ENCODE measurements at places on chromosomes 5 and 9.

DNA sequence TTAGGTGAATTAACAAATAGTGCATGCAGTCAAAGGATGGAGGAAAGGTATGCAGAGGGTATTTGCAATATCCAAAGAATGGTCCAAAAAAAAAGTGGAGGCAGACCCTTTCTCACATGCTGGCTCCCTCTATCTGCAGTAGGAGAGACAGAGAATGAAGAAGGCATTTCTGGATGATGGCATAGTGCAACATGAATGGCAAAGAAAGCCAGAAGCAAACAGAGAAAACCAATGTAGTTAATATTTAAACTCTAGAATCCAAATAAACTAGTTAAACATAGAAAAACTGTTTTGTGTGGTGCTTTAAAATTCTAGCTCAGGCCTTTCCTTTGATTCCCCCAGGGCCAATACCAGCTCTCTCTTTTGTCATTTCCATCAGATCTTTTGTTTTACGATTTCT is 403.1 kb upstream of the WWC1 start:
- no peak for DNase-seq

DNA sequence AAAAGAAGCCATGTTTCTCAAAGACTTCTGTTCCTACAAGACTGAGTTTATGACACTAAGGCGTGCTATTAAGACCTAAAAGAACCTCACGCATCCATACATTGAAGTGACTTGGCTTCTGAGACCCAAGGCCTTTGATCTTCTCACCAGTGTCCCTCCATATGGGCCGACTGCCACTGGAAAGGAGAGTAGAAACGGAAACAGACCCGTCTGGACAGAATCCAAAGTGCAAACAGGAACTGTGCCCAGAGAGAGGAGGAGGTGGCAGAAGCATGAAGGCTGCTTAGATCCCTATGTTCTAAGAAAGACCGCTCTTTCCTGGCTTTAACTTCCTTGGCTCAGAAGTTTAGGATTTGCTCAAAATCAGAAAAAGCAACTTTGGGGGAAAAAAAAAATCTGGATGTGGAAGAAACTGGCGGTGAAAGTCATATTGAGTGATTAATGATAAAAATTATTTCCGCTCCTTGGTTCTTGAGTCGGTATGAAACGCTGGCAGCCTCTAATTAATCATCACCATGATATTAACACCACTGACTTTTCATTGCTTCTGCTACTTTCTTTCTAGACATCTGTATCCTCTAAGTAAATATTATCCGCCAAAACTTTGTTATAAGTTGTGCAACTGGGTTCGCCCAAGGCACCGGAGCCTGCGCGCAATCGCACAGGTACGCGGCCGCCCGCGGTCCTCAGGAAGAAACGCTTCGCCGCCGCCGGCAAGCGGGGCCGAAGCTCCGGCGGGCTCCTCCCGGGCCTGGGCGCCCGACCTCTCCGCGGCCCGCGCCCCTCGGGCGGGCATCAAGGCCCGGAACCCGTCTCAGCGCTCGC is 726 bp downstream of the DAP start:
- DNase-seq, result peak; percentile 70

GRCh38 chr5:143896966-143897365 is 85.0 kb downstream of the HMHB1 start:
- peak; percentile 45 for DNase-seq

GRCh38 chr5:178221282-178221681 is 11.3 kb downstream of the PHYKPL start:
- no peak for DNase-seq

- DNase-seq, result peak; percentile 65
Observed at GRCh38 chr5:127076315-127077129, 3.2 kb upstream of the C5orf63 start.

- DNase-seq, result no peak
Observed at GRCh38 chr9:137697193-137697592, 78.4 kb downstream of the EHMT1 start.

GRCh38 chr9:134551644-134552348 is 89.8 kb upstream of the COL5A1 start:
- peak; percentile 95 for DNase-seq

GRCh38 chr9:8783941-8784340 is 984.4 kb upstream of the DMAC1 start:
- DNase-seq, result no peak

- no peak for DNase-seq
Observed at GRCh38 chr5:13439430-13439829, 505.1 kb downstream of the DNAH5 start.

DNA sequence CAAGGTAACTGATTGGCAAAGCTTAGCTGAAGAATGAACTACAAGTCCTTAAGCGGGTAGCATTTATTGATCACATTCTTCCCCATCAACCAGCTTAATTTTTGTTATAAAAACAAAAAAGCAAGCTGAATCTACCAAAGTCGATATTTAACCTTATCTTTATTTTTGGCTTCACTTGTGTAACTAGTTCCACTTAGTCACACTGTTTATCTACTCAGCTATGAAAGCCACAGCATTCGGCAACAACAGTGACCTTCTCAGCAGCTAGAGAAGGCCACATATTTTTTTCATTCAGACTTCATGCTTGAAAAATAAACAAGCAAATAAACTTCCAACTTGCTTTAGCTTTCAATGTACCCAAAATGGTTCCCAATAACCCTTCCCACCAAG is 69.4 kb downstream of the KLHL3 start:
- no peak for DNase-seq

- no peak for DNase-seq
Observed at GRCh38 chr9:134054891-134055811, 12.7 kb downstream of the BRD3 start.

DNA sequence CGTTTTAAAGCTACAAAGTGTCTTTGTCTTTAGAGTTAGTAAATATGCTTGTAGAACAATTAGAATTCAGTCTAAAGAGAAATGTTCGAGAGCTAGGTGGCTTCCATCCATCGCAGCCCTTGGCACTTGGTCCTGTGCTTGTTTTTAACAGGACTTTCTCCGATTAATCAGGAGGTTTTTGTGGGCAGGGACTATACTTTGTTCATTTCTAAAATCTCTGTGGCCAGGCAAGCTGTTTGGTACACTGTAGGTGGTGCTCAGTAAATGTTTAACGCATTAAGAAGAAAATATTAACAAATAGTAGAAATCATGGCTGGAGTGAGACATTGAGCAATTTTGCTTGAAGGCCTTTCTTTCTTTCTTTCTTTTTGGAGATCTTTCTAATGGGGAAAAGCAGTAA is 20.8 kb downstream of the AGXT2 start:
- no peak for DNase-seq

- DNase-seq, result no peak
Observed at GRCh38 chr9:16514131-16514530, 356.3 kb downstream of the BNC2 start.

DNA sequence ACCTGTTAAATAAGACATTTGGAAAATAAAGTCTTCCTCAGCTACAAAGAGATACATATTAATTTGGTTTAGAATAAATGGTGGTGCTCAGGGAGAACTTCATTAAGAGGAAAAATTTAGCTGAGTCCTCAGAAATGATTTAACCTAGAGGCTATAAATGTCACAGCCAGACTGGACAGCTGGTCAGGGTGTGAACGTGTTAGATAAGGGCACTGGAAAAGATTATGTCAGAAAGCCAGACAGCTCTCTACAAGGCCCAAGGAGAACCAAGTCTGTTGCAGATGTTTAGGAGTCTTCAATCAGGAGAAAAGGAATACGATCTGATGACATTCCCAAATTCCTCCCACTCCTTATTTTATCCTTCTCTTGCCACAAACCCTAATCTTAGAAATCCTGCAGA is 265.2 kb downstream of the MAT2B start:
- DNase-seq, result no peak

DNA sequence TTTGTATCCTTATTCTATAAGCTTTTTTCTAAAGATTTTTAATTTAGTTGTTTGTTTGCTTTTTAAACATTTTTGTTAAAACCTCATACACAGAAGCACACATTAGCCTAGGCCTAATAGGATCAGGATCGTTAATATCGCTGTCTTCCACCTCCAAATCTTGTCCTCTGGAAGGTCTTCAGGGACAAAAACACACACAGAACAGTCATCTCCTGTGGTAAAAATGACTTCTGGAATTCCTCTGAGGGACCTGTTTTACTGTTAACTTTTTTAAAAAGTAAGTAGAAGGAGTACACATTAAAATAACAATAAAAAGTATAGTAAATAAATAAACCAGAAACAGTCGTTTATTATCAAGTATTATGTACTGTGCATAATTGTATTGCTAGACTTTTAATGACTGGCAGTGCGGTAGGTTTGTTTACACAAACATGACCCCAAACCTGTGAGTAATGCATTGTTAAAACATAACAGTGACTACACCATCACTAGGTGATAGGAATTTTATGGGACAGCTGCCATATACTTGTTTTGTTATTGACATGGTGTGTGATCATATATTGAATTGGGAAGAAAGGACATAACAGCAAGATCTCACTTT is 109.6 kb downstream of the ZCCHC7 start:
- DNase-seq, result peak; percentile 26

GRCh38 chr9:116008278-116008677 is 145.3 kb upstream of the PAPPA start:
- peak; percentile 85 for DNase-seq

GRCh38 chr9:121281614-121282276 is 13.8 kb downstream of the GSN start:
- peak; percentile 85 for DNase-seq

- DNase-seq, result peak; percentile 77
Observed at GRCh38 chr5:99032234-99033013, 103.6 kb upstream of the CHD1 start.
